ENCODE measurements at places on chromosomes 2 and 18.
A peak's percentile ranks its signal among the peaks of the same experiment; 100 is the strongest.

DNA sequence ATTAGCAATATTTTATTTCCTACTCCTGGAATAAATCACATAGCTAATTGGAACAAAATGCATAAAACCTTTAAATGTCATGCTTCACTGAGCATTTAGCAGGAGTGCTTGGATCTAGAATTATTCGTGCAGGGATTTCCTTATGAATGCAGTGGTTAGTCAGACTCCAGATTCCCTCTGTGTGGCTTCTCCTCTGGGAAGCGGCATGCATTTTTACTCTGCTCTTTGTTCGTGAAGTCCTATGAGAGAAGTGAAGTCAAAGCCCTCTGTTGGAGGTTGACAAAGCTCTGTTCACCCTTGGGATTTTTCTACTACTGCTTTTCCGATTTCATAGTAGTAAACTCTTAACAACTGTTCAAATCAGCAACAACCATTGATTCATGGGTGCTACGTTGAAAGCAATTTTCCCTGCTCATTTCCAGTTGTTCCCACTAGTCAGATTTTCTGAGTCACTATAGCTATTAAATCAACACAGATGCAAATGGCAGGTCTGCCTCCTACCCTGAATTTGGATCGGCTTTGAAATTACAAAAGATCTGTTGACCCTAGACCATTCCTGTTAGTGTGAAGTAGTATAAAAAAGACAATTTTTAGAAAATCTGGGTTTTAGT lies 461.7 kb downstream of the STK39 start:
- no peak for DNase-seq

- no peak for DNase-seq
These were observed 49.5 kb downstream of the TMEM247 start for GRCh38 chr2:46528880-46529279.

DNA sequence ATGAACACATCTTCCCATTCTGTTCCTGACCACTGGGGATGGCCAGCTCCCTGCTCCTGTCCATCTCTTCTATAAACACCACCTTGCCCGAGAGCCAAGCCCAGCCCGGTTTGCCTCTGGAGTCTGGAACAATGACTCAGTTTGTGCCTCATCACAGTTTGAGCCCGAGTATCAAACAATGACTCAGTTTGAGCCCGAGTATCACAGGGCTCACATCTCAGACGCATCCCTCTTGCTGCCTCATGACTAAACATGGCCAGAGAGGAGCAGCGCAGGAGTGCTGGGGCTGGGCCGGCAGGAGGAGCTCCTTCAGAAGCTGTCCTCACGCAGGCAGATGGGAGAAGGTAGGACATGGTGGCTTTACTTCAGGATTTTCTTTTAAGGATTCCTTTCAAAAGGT lies 68.7 kb downstream of the PXDN start:
- no peak for DNase-seq

- no peak for DNase-seq
These were observed 48.6 kb upstream of the RALBP1 start for GRCh38 chr18:9426753-9427152.

GRCh38 chr2:135664623-135665068 lies 77.0 kb upstream of the UBXN4 start:
- DNase-seq: no peak

- DNase-seq: no peak
These were observed 123.4 kb upstream of the PDE1A start for GRCh38 chr2:182550234-182550633.

DNA sequence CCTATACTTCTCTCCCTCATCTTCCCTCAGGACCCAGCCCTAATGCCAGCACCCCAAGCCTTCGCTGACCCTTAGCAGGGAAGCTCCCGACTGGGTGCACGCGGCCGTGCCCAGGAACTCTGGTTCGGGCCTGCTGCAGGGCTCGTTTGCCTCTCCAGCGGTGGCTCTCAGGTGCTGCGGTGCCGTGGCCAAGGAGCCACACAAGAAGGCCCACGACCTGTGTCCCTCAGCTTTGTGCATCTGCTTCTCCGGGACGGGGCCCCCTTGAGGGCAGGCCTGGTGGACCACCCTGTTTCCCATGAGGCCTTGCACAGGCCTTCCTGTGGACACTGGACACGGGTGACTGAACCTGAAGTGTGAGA lies 17.7 kb downstream of the BOK start:
- no peak for DNase-seq

DNA sequence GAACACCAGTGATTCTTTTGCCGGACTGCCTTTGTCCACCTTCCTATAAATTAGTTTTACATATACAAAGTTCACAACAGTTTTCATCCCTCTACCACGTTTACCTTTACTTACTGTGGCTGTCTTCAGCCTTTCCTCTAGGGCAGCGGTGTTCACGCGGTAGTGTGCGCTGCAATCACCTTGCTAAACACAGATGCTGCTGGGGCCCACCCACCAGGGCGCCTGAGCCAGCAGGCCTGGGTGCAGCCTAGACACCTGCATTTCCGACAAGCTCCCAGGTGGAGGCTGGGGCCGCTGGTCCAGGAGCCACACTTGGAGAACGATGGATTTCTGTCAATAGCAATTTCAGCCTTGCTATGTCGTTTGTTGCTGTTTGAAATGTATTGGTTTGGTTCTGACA lies 83.1 kb downstream of the NDUFA10 start:
- no peak for DNase-seq

GRCh38 chr2:222514901-222515300 lies 90.6 kb downstream of the SGPP2 start:
- no peak for DNase-seq

DNA sequence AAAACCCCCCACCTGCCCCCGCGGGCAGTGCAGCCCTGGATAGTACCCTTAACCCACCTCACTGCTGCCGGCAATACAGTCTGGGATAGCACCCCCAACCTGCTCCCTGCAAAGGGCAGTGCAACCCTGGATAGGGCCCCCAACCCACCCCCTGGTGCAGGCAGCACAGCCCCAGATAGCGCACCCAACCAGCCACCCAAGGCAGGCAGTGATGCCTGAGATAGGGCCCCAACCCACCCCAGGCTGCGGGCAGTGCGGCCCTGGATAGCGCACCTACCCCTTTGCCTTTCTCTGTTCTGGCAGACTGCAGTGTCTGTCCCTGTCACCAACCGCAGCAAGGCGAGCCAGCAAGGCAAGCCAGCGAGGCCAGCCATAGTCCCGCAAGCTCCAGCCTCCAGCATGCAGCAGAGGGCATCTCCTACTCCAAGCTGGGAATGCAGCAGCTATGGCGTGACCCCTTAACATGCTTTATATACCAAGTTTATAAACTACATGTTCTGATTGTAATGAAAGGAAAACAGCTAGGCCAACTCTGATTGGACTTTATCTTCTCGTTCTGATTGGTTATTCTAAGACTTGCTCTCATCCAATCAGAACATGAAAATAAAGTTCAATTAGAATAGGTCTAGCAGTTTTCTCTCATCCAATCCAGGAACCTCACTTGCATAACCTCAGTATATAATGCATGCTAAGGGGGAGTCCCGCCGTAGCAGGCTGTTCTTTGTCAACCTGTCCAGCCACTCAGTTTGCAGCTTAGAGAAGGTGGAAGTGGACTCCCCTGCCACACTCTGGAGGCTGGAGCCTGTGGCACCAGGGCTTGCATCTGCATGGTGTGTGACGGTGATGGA lies 34.1 kb upstream of the ANKRD62 start:
- DNase-seq: no peak

DNA sequence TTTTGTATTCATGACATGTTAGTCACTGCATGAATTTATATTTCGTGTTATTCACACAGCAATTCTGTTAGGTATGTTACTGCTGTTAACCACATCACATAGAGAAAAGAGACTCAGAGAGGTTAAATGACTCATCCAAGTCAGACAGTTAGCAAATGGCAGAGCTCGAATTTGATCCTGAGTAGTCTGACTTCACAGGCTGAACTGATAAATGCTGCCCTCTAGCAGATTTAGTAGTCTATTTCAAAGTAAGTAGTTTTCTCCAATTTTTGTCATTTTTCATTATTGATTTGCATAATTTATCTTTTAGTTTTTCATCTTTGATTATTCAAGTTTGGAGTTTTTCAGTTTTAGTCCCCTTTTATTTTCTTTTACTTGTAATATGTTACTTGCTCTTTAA lies 58.3 kb downstream of the WDR7 start:
- peak; percentile 9 for DNase-seq

DNA sequence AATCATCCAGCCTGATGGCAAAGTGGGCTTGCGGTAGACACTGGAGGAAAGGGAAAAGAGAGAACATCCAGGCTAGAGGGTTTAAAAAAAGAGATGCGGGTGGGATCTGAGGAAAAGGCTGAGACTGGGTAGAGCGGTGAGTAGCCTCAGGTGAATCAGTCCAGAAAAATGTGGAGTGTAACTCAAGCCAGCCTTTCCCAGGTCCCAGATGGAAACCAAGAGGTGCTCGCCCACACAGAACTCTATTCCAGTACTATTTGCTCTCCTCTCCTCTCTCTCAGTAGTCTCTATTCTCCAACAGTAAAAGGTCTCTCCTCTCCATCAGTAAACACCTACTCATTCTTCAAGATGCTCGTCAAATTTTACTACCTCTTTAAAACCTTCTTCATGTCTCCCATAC lies 38.3 kb upstream of the NRP2 start:
- DNase-seq: no peak

DNA sequence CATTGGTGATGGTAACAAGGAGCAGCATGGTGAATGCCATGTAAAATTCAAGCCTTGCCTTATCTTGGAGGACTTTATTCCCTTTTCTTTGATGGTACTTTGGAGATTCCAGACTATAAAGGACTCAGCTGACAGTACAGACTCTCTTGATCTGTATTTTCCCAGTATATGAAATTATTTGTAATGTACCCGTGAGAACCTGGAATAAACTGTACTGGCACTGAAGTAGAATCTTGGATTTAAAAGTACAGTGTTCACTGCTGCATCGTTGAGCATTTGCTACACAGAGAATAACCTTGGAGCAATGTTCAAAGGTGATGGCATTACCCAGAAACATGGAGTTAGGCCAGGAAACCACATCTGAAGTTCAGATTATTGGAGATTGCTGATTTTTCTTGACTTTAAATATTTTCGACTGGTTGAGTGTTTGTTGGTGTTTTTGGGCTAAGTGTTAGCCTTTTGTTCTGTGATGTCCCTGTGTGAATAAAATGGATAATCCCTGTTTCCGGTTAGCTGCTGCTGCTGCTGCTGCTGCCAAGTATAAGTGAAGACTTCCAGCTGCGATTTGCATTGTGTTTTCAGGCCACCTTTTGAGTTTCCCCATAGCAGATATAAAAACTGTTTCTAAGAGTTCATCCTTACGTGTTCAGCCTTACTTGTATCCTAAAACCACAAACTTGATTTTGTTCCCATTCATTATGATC lies 122.0 kb downstream of the SPTBN1 start:
- no peak for DNase-seq

DNA sequence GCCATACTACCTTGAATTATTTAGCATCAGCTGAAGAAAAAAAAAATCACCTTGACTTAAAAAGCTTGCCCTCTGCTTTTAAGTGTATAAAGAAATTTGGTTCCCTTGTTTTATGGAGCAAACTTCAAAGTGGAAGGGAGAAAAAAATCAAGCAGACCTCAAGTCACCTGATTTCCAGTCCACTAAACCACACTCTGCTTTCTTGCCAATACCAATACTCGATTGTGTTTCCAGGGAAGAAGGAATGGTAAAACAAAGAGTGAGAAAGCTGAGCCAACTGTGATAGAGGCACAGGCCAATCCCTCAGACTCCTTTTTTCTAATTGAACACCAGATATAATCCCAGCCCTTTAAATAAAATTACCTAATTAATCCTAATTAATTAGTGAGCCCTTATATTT lies 587.3 kb downstream of the ARHGAP15 start:
- DNase-seq: no peak

- no peak for DNase-seq
These were observed 12.7 kb downstream of the FBLN7 start for GRCh38 chr2:112150851-112151250.

- DNase-seq: no peak
These were observed 72.2 kb upstream of the RBM44 start for GRCh38 chr2:237726401-237726830.

- peak; percentile 3 for DNase-seq
These were observed 107.3 kb downstream of the CPS1 start for GRCh38 chr2:210663631-210664089.

All from cerebellar cortex (tissue), 1 donor.